Bone marrow (tissue), 2 donors: ENCODE measurements at places on chromosomes 4 and X.
A peak's percentile ranks its signal among the peaks of the same experiment; 100 is the strongest.

DNA sequence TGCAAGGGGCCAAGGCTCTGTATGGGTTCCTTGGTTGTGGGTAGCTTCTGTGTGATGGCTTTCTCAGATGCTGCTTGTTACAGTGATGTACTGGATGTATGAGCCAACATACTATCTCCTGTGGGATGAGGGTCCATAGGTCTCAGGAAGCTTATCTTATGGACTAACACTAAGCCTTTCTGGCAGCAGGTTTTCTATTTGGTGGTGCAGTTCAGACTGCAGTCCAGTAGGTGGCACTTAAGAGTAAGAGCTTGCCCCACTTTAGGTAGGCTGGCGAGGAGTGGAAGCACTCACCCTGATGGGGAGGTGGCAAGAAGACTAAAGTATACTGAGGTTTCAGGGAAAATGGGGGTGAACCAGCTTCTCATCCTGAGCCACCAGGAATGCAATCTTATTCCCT is 306.7 kb upstream of the MAOA start:
- no peak for DNase-seq

DNA sequence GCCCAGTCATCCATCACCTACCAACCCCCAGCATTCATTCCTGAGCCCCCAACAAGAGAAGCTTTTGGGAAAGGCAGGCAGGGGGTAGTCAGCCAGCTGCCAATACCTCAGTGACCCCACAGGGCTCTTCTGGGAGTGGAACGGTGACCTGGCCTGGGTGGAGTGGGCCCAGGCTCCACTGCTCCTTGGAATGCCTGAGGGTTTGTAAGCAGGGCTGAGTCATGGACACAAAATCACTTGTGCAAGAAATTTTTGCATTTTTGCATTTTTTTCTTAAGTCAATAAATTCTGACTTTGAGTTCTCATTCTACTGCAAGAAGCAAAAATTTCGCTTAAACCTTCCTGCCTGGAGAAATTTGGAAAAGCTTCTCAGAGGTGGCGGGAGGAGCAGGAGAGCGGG is 18.5 kb downstream of the SORCS2 start:
- DNase-seq, result no peak

GRCh38 chrX:7086384-7086783 is 61.1 kb upstream of the STS start:
- DNase-seq, result no peak

- no peak for DNase-seq
These were observed 59.8 kb upstream of the GPM6B start for GRCh38 chrX:13876652-13877051.

DNA sequence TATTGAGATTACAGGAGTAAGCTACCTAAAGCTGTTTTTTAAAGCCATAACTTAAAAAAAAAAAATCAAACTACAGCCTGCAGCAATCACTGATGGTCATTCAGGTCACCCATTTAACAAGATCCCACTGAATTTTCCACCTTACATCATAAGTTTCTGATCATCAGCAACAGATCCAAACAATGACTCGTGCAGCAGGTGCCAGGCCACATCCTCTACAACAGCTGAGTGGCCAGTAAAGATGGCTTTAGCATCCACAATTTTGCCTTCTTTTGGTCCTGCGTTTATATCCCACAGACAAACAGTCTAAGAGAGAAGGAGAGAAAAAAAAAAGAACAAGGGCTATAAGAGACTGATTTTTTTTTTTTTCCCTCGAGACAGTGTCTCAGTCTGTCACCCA is 16.6 kb downstream of the RBBP7 start:
- DNase-seq, result no peak

DNA sequence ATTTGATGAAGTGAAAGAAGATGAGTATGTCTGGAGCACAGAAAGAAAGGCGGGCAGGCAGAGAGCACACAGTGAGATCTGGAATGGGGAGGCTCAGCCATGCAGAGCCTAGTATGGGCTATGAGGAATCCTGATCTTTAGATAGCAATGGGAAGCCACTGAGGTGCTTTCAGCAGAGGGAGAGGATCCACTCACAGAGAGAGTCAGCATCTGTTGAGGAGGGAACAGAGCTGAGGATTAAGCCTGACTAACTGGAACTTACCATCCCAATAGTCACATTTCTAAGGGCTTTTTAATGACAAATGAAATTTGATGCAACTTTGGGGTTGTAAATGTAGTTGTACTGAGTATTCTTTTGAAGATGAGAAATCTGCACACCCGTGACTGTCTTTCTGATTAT is 20.6 kb upstream of the FGFBP2 start:
- no peak for DNase-seq

DNA sequence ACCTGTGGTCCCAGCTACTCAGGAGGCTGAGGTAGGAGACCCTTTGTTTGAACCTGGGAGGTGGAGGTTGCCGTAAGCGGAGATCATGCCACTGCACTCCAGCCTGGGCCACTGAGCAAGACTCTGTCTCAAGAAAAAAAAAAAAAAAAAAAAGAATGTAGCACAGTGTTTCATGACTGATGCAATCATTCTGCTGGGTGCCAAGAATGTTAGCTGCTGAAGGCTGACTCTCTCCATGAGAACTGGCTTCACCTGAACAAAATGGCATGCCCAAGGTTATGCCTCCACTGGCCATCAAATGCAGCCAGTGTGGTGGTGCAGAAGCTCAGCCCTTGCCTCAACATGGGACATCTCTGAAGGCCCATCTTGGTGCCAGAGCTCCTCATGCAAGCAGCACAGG is 412.1 kb downstream of the ADAM29 start:
- DNase-seq, result no peak

GRCh38 chrX:130974323-130974722 is 71.3 kb upstream of the ENOX2 start:
- no peak for DNase-seq

GRCh38 chr4:113222471-113222870 is 173.0 kb downstream of the ANK2 start:
- no peak for DNase-seq

DNA sequence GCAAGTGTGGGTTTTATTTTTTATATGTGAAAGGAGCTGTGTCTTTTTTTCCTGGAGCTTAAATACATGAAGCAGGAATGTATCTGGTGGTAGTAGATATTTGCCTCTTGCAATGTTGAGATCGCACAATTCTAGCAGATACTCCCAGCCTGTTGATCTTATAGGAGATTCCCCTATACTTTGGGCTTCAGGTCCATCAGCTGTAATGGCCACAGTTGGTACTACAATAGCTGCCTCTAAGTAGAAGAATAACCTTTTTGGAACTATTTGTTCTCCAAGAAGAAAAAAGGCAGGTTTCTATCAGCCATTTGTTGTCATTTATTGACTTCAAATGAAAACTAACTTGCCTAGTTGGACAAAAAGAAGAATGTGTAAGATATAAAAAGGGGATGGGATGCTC is 37.7 kb downstream of the LIMCH1 start:
- no peak for DNase-seq

GRCh38 chr4:67397931-67398330 is 147.4 kb downstream of the CENPC start:
- no peak for DNase-seq

- DNase-seq, result no peak
These were observed 21.4 kb downstream of the USO1 start for GRCh38 chr4:75745721-75746199.

DNA sequence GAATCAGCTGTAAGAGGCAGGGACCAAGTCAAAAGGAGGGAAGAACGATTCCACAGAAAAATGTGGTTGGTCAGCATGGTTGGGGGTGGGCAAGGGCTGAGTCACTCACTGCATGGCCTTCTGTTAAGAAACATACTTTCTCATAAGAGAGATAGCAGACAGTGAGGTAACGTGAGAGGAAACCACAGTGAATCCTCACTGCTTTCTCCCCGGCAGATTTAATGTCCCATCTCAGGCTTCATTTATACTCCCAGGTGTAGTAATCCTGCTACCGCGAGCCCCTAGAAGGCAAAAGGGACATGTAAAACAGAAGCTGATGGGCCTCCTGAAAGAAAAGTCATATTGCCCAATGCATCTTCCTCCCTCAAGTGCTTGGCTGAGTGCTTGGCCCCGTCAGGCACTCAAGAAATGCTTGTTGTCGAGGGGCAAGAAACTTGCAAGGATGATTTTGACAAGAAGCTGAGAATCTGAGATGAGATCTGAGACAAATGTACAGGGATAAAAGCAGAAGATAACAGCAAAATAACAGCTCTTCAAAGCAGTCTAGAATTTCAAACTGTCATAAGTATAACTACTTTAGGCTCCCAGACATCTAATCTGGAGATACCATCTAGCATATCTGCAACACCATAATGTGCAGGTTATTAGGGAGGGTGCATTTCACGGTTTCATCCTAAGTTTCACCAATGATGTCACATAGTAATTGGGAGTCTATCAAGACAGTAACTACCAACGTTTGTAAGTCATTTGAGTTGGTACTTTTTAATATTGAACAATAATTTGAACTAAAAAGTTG is 40.2 kb downstream of the SH3KBP1 start:
- peak; percentile 10 for DNase-seq

DNA sequence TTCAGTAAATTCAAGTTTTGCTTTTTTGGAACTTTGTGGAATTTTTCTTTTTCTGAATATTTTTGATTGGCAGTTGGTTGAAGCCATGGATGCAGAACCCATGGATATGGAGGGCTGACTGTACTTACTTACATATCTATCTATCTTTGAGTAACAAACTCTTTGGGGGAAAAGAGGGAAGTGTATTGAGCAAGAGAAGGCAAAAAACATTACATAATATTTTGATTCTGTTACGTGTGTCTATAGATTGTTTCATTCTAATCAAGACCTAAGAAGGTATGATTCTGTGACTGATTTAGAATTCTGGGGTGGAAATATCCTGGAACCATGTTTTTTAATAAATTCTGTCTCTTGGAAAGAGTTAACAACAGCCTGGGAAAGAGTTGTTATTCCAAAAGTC is 31.5 kb downstream of the GRSF1 start:
- no peak for DNase-seq

DNA sequence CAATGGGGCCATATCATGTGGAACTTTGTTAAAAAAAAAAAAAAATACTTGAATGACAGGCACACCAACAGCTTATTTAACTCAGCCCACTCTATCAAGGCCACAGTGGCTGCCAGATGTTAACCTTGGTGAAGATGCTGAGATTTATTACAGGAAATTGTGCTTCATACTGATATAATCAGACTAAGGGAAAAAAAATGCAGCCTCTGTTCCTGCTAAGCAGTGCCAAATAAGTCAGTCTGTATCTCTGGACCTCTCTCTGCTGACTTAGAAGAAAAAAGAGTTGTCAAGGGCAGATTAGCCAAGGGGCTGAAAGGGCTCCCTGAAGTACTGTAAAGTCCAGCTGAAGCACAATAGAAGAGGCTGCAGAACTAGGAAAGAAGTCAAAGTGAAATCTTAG is 677.7 kb upstream of the HTR2C start:
- DNase-seq, result no peak

- DNase-seq, result no peak
These were observed 62.7 kb upstream of the CCDC160 start for GRCh38 chrX:134174273-134174660.

GRCh38 chr4:38105475-38106220 is 145.4 kb downstream of the PTTG2 start:
- DNase-seq, result no peak

GRCh38 chrX:31127716-31128115 is 55.9 kb upstream of the FTHL17 start:
- DNase-seq, result no peak
